ENCODE measurements at places on chromosomes 7 and 10.

- no peak for DNase-seq
Observed at GRCh38 chr10:97200616-97201015, 14.9 kb upstream of the SLIT1 start.

- DNase-seq: no peak
Observed at GRCh38 chr7:64907641-64908326, 4.7 kb downstream of the ZNF273 start.

DNA sequence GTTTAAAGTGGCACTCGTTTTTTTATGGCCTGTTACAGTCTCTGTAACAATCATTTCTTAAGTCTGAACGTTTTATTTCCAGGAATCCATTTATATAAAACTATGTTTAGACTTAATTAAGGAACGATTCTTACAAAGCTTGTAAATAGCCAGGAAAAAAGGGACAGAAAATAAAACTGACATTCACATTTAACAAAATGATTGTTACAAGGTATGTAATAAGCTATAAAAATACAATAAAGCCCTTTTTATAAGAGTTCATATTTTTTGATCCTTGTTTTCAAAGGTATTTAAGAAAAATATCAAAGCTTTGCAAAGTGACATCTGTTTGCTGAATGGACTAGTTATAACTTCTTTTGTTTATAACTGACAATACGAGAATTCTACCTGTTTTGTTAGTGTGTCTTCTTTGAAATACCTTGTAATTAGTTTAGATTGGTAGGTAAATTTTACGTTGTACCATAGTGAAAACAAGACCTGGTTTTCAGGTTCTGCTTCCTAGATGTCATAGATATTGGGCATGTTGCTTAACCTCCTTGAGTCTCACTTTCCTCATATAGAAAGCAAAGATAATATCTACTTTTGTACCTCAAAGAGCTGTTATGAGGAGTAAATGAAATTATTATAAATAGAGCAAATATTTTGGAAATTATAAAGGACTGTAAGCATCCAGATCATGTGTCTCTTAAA lies 25.8 kb downstream of the BTRC start:
- DNase-seq: no peak

DNA sequence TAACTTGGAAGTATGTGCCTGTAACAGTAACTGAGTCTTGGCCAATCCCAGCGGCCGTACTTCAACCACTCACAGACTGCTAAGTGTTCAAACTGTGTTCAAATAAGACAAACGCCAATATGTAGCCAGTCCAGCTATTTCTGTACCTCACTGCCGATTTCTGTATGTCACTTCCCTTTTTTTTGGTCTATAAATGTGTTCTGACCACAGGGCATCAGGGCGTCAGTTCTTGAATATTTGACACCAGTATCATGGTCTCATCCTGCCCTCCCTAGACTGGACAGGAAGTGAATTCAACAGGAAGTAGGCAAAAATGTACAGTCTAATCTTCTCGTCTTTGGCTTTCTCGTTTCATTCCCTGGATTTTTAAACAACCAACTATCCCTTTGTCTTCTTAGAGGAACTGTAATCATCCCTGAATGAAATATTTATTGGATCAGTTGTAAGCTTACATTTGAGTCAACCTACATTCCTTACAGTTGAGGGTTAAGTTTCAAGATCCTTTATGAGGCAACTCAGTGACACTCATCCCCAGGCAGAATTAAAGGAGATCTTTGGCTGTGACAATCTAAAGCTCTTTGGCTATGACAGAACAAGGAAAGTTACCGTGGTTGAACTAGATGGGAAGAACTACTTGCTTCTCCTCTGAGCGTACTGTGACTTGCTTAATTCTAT lies 232.7 kb downstream of the NSUN6 start:
- no peak for DNase-seq

GRCh38 chr10:124612611-124613498 lies 131.3 kb downstream of the FAM53B start:
- DNase-seq: no peak

DNA sequence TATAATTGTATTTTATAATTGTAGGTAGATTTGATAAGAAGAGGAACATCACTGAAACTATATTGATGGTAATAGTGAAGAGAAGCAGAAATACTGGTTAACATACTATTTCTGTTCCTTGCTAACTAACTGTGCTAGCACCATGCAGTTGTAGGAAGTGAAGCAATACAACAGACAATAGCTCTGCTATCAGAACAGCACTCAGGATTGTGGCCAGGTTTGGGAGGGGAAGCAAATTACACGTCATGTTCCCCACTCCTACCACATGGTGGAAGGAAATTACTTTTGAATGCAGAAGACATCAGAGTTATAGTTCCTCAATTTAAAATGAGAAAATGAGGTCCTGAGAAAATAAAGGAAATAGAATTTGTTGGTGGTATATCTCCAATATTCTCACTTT lies 151.1 kb downstream of the DGKB start:
- no peak for DNase-seq

GRCh38 chr10:122468926-122469781 lies 7.8 kb downstream of the HTRA1 start:
- peak; percentile 98 for DNase-seq

DNA sequence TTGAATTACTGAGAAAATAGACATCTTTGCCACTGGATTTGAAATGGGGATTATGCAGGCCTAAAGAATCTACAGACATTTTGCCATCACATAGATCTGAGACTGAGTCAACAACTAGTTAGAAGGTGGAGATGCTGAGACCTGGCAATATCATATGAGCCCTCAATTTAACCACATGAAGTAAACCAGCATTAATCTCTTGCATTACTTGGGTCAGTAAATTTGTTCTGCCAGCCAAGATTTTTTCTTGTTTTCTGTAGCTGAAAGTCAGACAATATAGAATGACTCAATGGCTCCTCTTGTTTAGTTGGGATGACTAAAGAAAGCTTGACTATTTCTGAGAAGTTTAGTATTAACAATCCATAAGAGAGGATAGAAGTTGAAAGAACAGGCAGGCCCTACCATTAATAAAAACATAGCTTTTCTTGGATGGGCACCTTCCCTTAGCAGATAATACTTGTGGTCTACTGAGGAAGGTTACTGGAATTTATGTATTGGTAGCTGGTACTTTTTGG lies 396.7 kb upstream of the SORCS1 start:
- no peak for DNase-seq

DNA sequence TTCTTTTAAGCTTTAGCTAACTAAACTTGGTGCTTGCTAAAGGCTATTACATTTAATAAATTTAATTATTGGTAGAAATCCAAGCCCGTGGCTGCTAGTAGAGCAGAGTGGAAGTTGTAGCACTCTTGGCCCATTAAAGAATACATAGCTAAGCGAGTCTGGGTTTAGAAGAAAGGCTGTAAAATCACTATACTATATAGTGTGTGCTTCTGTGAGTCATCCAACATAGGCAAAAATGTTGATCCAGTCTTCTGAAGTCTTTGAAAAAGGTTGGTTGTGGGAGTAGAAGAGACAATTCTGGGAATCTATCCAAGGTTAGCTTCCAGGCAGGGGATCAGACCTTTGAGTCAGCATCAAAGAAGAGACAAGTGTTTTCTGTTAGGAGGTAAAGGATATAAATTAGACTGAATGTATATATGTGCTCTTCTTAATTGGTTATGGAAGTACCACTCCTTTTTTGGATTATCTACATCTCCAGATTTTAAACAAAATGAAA lies 664.2 kb downstream of the NXPH1 start:
- no peak for DNase-seq

DNA sequence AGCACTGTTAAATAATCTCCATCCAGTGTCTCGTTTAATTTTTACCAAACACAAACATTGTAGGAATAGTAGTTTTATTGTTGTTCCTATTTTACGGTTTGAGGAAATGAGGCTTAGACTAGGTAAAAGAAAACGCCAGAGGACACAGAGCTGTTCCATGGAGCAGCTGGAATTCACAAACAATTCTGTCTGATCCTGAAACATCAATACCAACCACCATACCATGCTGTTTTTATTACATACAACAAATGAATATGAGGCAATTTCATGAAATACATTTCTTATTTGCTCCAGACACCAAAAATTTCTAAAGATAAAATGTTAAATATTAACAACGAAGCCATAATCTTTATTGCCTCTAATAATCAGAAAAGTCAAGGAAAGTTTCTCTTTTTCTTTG lies 9.4 kb downstream of the MALRD1 start:
- no peak for DNase-seq

GRCh38 chr10:18500576-18500975 lies 150.8 kb downstream of the NSUN6 start:
- no peak for DNase-seq

- no peak for DNase-seq
Observed at GRCh38 chr10:112370424-112370819, 3.5 kb upstream of the ACSL5 start.

GRCh38 chr7:151552352-151553028 lies 32.8 kb upstream of the RHEB start:
- no peak for DNase-seq

GRCh38 chr7:28243861-28244260 lies 63.3 kb upstream of the JAZF1 start:
- DNase-seq: no peak
